ENCODE measurements at places on chromosomes 2 and 18.

GRCh38 chr2:138444411-138444810, 57.2 kb upstream of the SPOPL start:
- no peak for DNase-seq

- no peak for DNase-seq
Measured at GRCh38 chr2:15642011-15642814, 50.5 kb downstream of the DDX1 start.

DNA sequence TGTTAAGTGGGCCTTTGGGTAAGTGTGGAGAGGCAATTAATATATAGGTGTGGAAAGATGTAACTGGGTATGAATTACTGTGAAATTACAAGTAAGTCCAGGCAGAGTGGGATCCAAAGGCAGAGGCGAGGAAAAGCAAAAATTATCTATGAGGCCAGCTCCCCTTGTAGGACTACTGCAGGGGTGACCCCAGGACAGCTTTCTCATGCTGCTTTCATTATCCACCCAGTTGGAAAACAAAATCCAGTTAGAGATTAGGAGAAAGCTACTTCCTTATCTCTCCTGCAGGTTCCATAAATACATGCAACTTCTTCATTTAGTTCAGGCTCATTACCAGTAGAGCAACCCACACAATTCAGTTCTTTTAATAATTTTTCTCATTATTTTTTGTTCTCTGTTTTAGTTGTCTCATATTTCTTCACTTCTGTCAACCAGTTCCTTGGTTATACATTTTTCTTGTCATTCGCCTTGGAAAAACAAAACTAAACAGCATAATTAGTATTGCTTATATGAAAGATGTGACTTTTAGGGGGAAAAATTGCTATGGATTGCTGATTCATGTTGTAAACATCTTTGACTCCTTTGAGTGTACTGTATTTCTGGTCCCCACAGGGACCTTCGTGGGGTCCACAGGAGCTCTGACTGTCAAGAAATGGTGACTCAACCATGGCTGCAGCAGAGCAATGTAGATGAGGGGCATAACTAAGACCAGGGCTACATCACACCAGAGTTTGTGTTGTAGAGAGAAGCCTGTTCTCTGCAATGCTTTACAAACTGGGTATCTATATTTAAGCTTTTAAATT, 110.4 kb upstream of the PARD3B start:
- DNase-seq, result no peak

GRCh38 chr2:124804014-124804940, 779.2 kb downstream of the CNTNAP5 start:
- no peak for DNase-seq

DNA sequence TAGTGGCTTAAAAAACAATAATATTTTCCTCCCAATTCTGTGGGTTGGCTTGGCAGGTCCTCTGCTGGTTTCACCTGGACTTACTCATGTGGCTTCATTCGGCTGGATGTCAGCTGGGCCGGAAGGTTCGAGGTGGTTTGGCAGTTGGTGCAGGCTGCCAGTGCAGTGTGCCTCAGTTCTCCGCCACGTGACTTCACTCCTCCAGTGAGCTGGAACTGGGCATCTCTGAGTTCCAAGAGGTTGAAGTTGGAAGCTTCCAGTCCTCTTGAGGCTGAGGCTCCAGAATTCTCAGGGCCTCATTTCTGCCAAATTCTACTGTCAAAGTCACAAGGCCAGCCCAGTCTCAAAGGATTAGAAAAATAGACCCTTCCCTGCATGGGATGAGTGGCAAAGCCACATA, 83.4 kb upstream of the B3GNT7 start:
- DNase-seq, result no peak

- no peak for DNase-seq
Measured at GRCh38 chr2:211247751-211248150, 691.4 kb downstream of the CPS1 start.

DNA sequence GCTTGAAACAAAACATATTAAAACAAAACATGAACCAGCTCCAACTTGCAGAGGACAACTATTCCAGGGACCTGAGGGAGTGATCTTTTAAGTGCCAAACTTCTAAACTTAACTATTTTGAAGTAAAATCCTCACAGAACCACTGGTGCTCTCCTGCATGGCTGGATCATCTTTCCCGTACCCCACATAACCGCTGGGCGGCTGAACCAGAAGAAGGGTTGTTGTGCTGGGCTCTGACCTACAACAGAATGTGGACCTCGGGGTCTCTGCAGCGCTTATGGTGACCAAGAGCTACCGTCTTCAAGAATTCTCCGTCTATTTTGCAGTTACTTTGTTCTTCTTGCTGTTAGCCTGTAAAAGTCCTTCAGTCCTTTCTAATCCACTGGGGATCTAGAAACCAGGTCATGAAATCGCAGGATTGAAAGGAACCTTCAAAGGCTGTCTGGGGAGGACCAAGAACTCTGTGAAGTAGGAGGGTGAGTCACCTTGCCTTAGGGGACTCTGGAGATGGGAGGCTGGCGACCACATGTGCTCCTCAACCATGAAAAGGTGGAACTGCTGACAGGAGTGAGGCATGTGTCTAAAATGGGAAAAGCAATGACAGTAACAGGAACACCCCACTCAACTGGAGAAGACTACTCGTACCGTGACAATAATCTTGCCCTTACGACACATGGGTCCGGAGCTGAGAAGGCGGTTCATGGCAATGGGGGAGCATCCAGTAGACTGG, 46.6 kb downstream of the HDLBP start:
- DNase-seq, result no peak

GRCh38 chr2:108910541-108911396, 78.3 kb downstream of the EDAR start:
- DNase-seq, result no peak

GRCh38 chr18:37402735-37403099, 162.9 kb downstream of the CELF4 start:
- DNase-seq, result no peak

- DNase-seq, result no peak
Measured at GRCh38 chr2:144162652-144163051, 357.3 kb downstream of the ZEB2 start.

DNA sequence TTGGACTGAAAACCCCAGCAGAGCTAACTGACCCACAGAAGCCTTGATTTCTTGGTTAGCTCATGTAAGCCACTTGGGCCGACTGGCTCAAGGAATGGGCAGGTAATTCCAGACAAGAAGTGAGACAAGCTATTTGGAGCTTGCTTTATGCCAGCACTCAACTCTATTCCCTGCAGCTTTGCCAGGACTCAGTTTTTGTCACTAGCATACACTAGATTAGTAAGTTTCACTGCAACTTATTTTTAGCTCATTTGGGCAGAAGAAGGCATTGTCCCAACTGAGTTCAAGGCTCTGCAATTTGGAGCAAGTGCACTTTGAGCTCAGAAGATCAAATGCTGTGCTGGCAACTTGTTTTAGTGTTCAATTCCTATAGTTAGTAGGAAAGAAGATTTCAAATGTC, 116.1 kb downstream of the SLC4A3 start:
- no peak for DNase-seq

DNA sequence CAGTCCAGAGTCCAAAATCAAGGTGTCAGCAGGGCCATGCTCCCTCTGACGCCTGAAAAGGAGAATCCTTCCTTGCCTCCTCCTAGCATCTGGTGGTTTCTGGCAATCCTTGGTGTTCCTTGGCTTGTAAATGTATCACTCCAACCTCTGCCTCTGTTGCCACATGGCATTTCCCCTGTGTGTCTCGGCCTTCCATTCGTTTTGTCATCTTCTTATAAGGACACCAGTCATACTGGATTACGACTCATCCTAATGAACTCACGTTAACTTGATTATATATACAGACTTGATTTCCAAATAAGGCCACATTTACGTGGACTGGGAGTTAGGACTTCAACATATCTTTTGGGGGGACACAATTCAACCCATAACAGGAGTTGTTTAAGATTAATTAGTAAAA, 15.8 kb downstream of the PMAIP1 start:
- no peak for DNase-seq

- no peak for DNase-seq
Measured at GRCh38 chr18:78754311-78755043, 225.1 kb upstream of the SALL3 start.

DNA sequence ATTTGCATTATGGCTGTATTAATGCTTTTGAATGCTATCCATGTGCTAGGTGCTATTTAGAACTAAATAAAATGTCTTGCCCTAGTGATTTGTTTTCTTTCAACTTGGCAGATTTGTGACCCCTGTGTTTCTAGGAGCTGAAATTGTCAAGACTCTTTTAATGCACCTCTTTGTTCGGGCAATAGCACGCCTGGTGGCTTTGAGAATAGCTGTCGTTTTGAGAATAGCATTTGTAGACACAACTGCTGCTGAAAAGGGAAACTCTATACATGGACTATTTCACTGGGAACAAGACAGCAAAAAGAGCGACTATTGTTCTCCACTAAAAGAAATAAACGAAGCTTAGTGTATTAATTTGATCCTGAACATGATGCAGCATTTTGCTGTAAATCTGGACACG, 352.1 kb upstream of the ZNF521 start:
- no peak for DNase-seq

- peak; percentile 24 for DNase-seq
Measured at GRCh38 chr2:1546023-1546591, 132.8 kb downstream of the TPO start.

DNA sequence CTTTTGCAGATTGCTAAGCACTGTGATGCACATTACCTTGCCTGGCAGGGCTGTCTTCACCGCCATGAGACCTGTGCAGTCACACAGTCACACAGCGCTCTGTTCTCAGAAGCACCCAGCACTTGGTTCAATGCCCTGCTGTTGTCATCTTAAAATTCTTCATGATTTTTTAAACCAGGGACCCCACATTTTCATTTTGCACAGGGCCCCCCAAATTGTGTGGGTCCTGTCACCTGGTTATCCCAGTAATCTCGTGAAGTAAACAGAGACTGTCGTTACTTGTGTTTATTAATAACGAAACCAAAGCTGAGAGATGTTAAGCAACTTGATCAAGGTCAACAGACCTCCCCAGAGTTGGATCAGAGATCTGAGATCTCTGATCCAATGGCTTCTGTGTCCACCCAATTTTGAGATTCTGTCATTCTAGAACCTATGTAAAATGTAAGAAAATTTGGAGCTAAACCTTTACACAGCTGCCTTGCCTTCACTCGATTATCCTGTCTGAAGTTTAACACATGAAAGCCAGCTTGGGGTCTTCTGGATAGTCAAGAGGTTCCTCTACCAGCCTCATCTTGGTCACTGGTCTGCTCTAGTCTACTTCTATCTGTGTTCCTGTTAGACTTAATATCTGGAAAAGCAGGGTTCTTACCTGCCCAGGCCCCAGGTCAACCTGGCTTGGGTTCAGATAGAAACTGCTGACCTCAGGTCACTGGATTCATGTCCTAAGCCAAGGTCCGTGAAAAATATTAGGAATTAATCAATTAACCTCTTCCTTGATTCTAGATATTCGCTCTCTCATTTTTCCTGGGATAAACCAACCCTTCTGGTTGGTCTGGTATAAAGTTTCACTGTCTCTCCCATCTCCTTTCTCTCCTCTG, 13.7 kb upstream of the TTC39C start:
- no peak for DNase-seq

DNA sequence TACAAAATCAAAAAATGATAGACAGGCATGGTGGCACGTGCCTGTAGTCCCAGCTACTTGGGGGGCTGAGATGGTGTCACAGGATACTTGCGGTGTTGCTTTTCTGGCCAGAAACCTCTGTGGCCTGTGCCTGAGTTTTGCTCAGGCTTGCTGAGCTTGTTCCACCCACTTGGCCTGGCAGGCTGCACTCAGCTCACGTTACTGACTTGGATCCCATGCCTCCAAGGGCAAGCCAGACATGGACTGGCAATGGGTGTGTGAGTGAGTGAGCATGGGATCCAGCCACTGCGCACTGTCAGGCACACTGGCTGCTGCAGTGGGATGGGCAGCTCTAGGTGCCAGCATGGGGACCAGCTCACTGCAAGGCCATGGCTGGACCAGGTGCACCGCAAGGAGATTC, 67.9 kb downstream of the NCAPH start:
- no peak for DNase-seq

DNA sequence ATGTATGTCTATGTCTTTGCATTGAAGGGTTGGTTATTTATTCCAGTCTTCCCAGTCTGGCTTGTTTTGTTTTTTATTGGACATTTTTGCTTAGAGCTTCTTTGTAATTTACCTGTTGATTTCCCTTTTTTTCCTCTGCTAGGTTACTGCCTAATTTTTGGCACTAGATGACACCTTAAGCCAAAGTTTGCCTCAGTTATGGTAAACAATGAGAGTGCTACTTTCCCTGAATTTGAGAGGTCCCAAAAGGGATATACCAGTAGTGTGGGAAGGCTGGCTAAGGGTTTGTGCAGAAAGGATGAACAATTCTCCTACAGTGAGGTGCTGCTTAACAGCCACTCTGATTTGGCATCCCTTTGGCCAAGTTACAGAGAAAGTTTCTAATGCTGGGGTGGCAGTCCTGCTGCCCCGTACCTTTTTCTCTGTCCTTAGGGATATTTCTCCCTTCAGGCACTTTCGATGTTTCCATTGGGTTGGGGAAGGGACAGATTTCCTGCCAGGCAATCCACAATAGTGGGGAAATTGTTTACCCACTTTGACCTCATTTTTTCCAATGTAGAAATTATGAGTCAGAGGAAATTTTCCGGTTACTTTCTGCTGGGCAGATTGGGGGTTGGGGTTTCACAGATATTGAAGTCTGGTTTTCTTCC, 354.9 kb downstream of the PTPRM start:
- DNase-seq, result peak; percentile 22

DNA sequence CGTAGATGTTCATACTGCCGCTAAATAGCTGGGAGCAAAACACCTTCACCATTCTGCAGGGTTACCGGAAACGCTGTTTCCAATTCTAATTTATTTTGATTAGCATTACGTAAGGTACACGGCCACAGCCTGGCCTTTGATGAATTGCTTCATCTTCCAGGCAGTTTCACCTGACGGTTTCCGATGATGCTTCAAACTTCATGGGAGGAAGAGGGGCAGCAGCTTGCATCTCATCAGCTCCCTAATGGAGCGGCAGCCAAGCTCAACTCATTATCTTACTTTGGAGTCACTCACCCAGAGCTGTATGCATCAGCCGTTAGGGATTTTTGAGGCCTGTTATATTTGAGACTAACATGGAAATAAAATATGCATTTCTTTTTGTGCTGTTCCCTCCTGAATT, 54.8 kb downstream of the TMEM18 start:
- no peak for DNase-seq

- DNase-seq, result no peak
Measured at GRCh38 chr2:217902379-217903141, 100.2 kb downstream of the TNS1 start.

DNA sequence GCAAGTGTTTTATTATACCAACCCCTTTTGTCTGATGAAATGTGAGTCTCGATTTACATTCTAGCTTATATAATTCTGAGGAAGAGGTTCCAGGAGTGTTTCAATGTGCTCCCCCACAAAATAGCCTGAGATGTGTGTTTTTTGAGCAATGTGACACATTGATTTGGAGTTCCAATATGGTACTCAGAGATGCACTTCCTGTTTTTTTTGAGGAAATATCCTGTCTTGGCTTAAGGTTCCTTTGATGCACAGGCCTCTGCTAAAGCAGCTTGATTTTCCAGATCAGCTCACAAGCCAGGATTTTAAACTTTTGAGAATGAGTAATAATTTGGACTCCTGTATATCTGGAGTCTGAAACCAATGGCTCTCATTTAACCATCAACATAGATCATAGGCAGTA, 221.4 kb downstream of the ACTR3 start:
- DNase-seq, result no peak

Data from AG09319 (cell line).